ENCODE measurements at places on chromosomes 11 and 22.

DNA sequence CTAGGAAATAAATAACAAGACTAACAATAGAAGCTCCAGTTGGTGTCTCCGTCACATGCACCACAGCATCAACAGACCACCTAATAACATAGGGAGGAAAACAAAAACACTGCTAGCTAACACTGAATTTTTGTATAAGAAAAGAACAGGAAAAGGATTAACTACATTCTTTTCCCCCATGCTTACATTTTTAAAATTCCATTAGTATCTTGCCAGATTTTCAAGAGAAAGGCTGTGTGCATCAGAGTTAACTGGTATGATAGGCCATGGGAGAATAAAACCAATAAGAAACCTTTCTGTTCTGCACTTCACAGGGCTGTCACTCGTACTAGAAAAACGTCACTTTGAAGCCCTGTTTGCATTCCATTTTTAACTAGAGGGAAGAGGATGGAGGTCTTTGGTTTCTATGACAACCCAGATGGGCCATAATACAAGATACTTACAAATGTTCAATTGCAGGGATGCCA, 79.0 kb downstream of the LARGE2 start:
- DNase-seq: no peak

- no peak for DNase-seq
Measured at GRCh38 chr22:38965614-38966379, 8.4 kb downstream of the APOBEC3A start.

GRCh38 chr11:120941000-120941399, 82.9 kb upstream of the TBCEL start:
- no peak for DNase-seq

DNA sequence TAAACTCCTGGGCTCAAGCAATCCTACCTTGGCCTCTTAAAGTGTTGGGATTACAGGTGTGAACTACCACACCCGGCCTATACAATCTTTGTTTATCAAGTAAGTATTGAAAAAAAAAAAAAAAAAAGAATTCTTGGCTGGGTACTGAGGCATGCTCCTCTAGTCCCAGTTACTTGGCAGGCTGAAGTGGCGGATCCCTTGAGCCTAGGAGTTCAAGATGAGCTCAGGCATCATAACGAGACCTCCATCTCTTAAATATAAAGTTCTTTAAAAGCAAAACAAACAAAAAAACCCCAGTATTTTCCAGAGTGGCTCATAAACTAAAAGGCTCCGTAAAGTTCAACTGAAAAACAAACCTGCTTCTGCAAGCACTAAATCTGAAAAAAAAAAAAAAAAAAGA, 50.3 kb upstream of the GAB2 start:
- no peak for DNase-seq

DNA sequence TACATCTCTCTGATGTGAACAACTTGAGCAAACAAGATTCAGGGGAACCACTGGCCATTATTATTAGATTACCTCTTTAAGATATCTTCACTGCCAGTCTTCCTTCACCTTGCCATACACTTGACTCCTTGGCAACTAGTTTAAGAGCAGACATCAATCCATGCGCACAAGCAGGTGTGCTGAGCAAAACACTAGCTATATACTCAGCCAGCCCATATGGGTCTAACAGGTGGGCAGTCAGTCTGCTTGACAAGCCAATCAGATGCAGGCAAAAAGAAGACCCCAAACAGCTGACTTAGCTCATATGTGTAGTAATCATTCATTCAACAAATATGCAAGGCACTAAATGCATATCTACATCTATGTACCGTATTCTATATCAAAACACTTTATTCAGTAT, 101.2 kb downstream of the SIK3 start:
- DNase-seq: no peak

DNA sequence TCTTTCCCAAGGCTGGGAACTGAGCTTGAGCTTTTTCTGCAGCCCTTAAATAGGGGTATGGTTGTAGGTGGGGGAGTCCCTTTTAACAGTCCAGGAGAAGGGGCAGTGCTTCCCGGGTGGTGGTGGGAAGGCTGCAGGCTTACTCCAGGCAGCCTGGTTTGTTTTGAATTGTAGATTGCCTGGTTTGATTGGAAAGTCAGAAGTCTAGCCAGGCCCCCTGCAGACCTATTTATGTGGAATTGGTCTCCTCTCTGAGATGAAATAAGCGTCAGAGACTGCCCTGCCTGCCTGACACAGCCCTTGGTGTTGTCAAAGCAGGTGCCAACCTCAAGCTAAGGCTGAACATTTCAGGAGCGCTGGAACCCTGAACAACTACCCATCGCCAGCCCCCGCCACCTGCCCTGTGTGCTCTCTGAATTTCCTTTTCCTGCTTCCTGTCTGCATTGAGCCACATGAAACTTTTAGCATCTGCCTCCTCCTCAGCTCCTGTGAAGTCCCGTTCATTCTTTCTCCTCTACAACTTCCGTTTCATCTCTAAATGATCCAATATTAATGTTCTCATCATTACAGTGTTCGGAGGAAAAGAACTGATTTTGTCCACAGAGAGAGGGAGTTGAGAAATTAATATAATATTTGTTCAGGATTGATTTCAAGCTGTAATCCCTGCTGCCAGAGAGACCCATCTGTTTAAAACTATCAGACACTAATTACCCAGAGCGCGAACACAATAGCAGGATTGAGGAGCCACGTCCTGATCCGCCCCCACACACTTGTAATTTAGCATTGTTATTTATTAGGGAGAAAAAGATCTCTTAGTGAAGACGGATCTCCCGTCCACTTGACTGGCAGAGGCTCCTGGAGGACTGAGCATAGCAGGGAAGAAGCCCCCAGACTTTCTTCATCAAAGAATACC, 136.5 kb downstream of the TRIM29 start:
- DNase-seq: no peak

DNA sequence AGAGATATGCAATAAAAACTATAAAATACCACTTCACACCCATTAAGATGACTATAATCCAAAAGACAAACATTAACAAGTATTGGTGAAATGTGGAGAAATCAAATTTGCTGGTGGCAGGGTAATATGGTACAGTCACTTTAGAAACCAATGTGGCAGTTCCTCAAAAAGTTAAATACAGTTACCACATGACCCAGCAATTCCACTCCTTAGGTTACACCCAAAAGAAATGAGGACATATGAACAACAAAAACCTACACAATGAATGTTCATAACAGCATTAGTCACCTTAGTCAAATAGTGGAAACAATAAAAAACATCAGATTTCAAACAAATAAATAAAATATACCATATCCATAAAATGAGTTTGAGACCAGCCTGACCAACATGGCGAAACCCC, 52.6 kb downstream of the RDX start:
- DNase-seq: no peak

- DNase-seq: no peak
Measured at GRCh38 chr11:134504146-134504905, 92.3 kb upstream of the B3GAT1 start.

DNA sequence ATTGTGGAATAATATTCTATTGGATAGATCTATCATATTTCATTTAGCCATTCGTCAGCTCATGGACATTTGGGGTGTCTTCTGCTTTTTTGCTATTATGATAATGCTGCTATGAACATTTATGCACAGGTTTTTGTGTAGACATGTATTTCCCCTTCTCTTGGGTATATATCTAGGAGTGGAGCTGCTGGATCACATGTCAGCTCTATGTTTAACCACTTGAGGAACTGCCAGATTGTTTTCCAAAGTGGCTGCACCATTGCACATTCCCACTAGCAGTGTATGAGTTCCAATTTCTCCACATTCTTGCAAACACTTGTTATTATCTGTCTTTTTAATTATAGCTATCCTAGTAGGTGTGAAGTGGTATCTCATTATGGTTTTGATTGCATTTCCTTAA, 75.0 kb downstream of the C11orf65 start:
- no peak for DNase-seq

GRCh38 chr11:116638463-116638862, 134.3 kb downstream of the BUD13 start:
- DNase-seq: no peak

DNA sequence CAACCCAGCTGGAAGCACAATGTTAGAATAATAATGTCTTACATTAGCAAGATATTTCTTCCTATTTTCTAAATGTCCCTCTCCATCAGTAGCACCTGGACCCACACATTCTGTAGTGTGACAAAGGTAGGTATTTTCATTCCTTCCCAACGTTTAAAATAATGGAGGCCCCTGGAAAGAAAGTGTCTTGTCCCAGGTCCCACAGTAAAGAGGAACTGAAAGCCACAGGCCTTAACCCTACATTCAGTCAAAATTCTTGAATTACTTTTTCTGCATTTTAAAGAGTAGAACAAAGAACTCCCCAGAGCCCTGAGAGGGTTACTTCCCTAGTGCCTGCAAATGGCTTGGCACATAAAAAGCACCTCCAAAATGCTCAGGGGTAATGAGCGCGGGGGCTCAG, 26.3 kb downstream of the OPCML start:
- no peak for DNase-seq

DNA sequence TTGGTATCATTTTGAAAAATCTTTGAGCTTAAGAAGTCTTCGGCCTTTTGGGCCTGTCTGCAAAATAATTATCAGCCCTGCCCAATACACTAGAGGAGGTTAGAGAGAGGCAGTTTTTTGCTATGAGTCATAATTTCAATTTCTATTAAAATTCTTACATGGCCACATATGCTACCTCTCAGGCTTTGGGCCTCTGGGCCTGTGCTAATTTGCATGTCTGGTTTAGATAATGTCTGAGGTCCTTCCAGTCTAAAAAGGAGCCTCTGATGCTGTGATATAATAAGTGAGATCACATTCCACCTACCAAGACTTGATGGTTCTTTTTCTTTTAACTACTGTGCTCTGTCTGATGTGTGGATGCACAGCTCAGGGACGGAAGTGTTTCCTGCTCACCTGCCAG, 70.8 kb downstream of the KCNJ1 start:
- DNase-seq: no peak

- DNase-seq: no peak
Measured at GRCh38 chr11:6968816-6969215, 42.6 kb downstream of the ZNF215 start.

DNA sequence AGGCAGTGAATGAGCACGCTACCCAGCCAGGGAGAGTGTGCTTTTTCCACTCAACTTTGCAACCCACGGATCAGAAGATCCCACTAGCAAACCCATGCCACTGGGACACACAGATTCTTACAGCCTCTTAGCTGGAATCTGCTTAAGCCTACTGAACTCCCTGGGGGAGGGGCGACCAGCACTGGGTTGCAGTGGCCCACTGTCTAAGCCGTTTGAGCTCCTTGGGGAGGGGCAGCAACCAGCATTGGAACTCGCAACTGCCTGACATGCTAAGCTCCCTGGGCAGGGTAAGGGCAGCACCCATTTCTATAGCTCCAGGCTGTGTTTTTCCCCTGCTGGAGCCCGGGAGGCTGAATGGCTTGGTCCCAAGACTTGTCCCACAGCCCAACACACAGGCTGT, 99.6 kb downstream of the FAM168A start:
- no peak for DNase-seq

- DNase-seq: no peak
Measured at GRCh38 chr22:20298110-20298802, 21.6 kb downstream of the DGCR6L start.

DNA sequence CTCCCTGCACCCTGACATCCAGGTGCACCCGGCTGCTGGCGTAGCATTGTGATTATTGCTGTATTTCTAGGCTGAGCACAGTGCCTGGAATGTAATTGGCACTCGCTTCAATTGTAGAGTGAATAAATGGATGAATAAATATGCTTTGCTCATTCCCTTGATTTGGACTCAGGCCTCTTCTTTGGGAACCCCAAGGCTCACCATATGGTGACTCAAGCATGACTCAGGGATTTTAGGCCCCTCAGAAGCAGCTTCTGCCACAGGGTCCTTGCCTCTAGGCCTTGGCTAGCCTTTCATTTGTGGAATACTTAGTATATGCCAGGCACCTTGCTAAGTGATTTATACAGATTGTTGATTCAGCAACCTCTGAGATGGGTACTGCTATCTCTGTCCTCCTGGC, 78.9 kb downstream of the GRIK4 start:
- no peak for DNase-seq

- DNase-seq: no peak
Measured at GRCh38 chr11:123052901-123053721, 8.8 kb downstream of the HSPA8 start.

GRCh38 chr11:8597182-8597581, 3.2 kb upstream of the STK33 start:
- DNase-seq: no peak

- no peak for DNase-seq
Measured at GRCh38 chr22:31800065-31800464, 46.2 kb downstream of the DEPDC5 start.

- no peak for DNase-seq
Measured at GRCh38 chr11:35559949-35560348, 34.5 kb upstream of the PAMR1 start.

DNA sequence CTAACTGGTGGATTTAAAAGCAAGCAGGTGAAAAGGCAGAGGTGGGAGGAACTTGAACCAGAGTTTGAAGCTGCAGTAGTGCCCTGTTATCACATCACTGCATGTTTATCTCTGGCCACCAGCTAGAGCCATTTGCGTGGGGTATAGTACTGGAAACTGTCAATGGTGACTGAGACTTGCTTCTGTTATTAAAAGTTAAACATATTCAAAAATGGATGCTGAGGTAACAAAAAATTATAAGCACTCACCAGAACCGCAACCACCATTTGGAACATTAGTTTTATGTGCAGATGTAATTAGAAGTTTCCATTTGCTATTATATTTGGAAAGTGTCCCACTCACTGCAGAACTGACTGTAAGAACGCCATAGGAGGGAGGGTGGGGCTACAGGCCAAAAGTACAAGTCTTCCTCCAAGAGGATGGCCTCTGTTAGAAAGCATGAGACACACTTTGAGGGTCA, 1.2 kb upstream of the CD59 start:
- no peak for DNase-seq

DNA sequence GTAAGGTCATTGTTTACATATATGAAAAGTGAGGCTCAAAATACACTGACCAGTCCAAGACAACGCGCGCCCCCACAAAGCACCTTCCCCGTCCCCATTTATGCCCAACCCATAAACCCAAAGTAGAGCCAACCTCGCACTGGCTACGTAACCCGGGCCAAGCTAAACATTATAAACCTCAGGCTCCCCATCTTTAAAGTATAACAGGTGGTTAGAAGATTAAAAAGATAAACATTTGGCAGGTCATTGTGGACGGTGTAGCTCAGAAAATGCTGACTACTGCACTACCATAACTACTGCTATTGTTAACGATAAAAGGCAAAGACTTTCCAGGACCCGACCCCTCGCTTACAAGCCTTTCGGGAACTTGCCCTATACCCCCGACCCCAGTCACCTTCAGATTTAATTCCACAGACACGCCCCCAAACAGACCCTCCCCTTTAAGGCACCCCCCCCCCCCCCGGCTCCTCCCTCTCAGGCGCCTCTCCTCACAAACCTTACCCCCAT, 470 bp downstream of the NUMA1 start:
- DNase-seq: no peak

- DNase-seq: no peak
Measured at GRCh38 chr22:37999640-38000272, 15.4 kb upstream of the SOX10 start.

GRCh38 chr11:123218451-123218850, 23.4 kb upstream of the CLMP start:
- DNase-seq: no peak

GRCh38 chr11:41206388-41206787, 253.1 kb downstream of the LRRC4C start:
- DNase-seq: no peak

GRCh38 chr11:43837879-43838278, 42.8 kb upstream of the ALKBH3 start:
- no peak for DNase-seq
